ENCODE measurements at places on chromosomes 1 and 21.

DNA sequence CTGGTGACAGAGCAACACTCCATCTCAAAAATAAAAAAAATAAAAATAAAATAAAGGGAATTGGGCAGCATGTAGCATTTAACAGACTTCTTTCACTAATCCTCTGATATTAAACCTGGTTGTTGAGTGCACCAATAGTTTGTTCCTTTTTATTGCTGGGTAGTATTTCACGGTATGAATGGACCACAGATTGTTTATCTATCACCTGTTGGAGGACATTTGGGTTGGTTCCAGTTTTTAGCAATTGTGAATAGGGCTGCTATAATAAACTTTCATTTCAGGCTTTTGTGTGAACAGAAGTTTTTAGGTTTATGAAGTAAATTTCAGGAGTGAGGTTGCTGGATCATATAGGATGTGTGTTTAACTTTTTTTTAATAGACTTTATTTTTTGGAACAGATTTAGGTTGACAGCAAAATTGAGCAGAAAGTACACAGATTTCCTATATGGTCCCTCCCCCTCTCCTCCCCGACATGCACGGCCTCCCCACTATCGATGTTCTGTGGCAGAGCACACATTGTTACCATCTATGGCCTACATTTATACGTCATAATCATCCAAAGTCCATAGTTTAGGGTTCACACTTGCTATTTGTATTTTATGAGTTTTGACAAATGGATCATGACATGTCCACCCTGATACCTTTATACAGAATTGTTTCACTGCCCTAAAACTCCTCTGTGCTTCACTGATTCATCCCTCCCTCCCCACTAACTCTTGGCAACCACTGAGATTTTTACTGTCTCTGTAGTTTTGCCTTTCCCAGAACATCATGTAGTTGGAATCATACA lies 66.1 kb upstream of the TMPRSS2 start:
- no peak for DNase-seq

- DNase-seq: no peak
Measured at GRCh38 chr1:157961805-157962762, 31.4 kb upstream of the KIRREL1 start.

- no peak for DNase-seq
Measured at GRCh38 chr21:42865776-42866160, 13.6 kb downstream of the WDR4 start.

- no peak for DNase-seq
Measured at GRCh38 chr1:204731985-204732575, 46.5 kb upstream of the LRRN2 start.

GRCh38 chr21:46125846-46126301 lies 28.0 kb downstream of the COL6A2 start:
- no peak for DNase-seq
